ENCODE measurements at places on chromosomes 13 and 19.

GRCh38 chr19:43818500-43818899, 8.6 kb upstream of the ZNF283 start:
- no peak for ATAC-seq

DNA sequence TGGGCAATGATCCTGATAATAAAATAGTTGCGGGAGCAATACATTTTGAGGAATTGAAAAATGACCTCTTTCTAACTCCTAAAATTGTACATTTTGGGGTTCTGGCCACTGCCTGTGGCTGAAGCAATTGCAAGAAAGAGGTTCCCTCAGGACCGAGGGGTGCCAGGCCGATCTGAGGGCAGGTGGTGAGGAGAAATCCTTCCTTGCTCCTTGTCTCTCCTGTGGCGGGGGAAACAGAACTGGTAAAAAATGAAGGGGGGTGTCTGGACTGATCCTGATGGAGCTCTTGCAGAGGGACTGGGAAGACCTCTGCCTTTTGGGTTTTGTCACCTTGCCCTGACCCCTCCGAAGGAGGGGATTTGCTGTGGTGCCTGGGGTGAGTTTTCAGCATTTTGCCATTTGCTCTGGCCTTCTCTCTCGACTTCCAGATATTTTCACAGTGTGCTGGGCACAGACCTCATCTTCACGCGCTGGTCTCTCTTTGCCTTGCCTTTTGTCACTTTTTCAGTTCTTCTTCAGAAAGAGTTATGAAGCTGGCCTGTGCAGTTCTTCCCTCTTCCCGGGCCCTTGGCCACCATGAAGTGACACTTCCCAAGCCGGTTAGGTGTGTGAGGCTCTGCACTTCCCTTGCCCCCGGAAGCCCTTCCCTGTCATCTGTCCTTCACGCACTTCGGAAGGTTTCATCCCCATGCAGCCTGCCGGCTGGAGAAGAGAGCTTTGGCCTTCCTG, 22.2 kb downstream of the NFIX start:
- ATAC-seq, result no peak

DNA sequence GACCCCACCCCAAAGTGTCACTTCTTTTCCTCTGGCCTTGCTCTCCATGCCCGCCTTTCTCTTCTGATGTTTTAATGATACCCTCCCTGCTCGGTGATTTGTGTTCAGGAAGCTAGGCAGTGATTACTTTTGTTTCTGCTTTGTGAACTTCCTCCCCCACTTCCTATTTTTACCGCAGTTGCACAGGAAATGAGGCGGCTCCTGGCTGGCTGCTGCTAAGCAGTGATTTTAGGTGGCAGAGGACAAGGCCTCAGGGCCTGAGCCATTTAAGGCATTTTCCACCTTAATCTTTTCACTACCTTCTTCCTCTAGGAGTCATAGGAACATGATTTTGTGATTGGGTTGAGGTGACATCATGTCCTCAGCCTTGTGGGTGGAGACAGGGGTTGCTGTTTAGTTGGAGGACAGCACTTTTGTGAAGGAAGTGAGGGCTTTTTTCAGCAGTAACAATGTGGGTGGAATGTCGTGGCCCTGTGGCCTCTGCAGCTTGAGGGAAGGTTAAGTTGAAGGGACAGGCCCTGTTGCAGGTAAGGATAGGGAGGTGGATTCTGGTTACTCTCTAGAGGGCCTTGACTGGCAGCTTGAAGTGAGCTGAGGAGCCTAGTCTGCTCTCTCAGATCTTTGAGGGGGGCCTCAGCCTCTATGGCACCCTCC, 15.7 kb downstream of the GARRE1 start:
- ATAC-seq, result no peak

DNA sequence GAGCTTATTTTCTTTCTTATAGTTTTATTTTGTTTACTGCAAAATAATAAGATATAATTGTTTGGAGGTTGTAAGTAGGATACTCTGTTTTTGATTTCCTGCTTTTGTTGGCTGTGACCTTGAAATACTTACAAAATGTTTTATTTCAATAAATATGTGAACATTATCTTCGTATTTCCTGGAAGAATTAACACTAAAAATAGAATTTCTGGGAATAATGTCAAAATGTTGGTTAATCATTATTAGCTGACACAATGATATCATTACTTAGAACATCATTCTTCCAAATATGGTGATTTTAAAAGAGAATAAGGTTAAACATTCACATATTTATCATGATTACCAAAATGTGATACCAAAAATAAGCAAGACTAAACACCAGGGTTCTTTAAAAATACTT, 1148.6 kb upstream of the PRR20A start:
- no peak for ATAC-seq

DNA sequence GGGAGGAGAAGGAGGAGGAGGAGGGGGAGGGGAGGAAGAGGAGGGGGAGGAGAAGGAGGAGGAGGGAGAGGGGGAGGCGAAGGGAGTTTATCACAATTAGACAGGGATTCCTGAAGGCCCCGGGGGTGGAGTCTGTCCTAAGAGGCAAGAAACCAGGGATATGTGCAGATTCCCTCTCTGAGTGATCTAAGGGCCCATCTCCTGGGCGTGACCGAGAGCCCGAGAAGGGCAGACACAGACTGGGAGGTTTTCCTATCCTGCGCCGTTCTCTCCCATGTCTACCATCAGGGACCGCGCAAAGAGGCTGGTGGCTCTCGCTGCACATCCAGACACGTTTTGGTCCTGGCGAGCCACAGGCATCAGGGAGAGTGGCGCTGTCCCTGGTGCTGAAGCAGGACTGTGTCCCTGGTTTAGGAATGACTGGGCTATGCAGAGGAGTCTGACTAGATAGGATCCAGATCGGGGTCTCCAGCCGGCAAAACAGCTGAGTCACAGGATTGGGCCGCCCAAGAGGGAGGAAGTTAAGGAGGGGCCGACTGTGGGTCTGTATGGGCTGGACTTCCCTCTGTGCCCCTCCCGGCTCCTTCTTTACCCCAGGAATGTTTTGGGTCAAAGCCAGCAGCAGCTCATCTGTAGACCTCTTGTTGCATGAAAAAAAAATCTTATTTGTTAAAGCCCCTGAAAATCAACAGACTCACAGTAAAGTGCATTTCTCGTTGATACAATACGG, 17.9 kb upstream of the ZNF175 start:
- peak; percentile 81 for ATAC-seq

DNA sequence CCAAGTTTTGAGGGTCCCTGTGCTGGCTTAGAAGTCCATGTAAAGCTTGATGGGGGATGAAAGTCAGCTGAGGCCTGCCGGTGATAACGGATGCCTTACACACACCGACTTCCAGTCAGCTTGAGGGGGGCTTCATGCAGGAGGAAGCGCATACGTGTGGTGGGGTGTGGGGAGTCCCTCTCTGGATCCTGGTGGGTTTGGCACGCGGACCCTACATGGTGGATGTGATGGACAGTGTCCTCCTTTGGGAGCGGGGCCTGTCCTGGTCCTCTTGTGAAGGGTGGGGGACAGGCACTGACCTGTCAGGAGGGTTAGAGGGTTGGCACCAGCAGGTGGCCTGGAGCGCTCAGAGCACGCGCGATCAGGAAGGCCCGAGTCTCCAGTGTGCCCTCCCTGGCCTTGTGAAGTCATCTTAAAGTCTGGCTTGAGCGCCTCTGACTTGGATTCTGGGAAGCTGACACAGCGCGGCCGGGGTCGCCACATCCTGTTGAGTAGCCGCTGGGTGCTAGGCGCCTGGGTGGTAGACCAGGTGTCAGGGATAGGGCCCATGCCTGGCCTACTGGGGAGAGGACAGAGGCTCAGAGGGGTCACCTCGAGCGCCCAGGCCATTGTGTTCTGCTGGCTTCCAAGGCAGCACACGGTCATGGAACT, 2.9 kb downstream of the DAZAP1 start:
- no peak for ATAC-seq

DNA sequence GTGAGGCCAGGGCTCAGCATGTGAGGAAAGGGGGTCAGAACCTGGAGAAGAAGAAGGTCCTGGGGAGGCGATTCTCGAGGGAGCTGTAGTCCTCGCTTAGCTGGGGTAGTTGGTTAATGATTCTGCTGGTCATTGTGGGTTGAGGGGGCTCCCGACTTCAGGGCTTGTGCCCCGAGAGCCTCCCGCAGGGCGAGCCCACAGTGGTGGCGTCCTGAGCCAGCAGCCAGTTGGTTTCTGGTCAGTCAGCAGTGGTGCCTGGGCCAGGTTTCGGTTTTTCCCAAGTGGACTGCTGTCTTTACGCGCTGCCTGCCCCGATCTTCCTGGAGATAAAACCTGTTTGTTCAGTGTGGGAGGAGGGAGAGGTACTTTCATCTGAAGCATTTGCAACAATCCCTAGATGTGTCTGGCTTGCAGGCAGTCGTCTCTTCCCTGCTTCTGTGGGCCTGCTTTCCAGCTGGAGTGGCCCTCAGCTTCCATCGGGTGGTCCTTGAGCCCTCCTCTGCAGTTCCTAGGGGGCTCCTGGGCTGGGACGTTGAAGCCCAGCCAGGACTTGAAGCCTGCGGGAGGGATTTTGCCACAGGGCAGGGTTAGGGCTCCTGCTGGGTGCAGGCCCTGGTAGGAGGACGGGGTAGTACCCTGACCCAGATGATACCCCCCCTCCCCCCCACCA, 3.2 kb downstream of the PTBP1 start:
- no peak for ATAC-seq

- ATAC-seq, result no peak
These were observed at the start of gene GFY for GRCh38 chr19:49425178-49425577. Gene GFY, plus strand, starts transcription at chr19:49425388. Its CDS starts 1,043 bp downstream, at chr19:49426431.

DNA sequence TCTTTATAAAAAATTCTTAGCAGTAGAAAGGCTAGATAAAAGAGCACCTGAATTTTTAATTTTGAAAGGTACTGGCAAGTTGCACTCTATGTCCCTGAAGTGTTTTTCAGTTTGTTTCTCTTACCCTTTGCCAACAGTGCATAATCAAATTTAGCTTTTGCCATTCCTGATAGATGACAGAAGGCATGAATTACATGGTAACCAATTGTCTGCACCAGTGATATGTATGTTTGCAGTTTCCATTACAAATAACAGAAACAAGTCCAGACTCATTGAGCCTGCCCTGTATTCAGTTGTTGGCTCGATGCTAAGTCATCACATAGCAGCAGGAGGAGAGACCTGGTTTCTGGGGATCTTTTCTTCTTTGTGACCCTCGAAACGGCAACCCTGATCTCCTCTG, 309.8 kb downstream of the DNAJC15 start:
- no peak for ATAC-seq

- ATAC-seq, result no peak
These were observed 7.7 kb upstream of the LRFN3 start for GRCh38 chr19:35928507-35928906.

DNA sequence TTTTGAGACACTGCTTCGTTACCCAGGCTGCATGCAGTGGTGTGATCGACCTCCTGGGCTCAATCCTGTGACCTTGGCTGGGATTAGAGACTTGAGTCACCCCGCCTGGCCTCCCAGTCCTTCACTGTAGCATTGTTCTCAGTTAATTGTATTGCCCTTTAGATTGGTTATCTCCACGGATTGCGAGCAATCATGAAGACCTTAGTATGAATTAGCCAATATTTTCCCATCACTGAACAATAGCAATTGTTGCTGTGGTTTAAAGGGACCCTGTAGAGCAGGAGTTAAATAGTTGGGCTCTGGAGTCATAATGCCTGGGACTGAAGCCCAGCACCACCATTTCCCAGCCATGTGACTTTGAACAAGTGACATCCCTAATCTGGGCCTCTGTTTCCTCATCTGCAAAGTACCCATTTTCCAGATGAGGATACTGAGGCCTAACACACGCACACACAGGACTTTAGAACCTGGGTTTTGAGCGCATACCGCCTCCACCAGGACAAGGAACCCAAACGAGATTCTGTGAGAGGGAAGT, 8.4 kb downstream of the PPP1R14A start:
- no peak for ATAC-seq

DNA sequence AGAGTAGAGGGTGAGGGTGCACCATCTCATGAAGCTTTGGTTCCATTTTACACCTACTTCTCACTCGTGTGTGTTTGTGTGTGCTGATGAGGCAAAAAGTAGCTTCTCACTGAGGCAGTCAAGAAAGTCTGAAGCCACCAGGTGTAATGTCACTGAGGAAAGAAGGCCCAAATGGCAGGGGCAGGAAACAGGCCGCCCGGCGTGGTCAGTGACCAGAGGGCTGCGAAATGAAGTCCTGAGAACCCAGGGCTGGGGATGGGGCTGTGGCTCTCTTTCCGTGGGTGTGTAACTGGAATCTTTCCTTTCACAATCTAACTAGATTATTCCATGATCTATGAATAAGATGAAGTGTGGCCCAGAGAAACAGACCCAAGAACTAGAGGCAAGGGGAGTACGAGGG, 25.5 kb upstream of the TFDP1 start:
- no peak for ATAC-seq

- no peak for ATAC-seq
These were observed 22.8 kb downstream of the ERICH6B start for GRCh38 chr13:45592758-45593157.

GRCh38 chr13:73940098-73940497, 194.1 kb downstream of the KLF12 start:
- no peak for ATAC-seq

DNA sequence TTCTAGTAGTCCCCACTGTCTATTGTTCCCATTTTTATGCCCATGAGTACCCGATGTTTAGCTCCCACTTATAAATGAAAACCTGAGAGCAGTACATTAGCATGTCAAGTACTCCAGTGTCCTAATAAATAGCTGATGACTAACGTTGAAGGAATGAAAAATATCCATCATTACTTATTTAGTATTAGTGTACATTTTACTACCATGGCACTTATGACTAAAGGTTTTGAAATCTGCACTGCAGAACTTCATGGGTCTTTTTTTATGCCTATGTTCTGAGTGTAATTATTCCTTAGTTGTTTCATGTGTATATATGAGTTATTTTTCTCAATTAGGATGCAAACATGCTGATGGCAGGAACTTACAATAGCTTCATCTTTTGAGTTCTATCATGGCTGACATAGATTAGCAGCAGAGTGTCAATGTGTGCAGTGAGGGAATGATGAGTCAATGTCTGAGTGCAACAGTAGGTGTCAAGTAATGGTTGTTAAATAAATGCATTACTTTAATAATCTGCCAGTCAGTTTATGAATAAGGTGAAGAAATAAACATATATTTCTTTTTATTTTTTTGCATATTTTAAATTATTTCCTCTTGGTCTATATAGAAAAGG, 188.4 kb downstream of the ITGBL1 start:
- ATAC-seq, result no peak

DNA sequence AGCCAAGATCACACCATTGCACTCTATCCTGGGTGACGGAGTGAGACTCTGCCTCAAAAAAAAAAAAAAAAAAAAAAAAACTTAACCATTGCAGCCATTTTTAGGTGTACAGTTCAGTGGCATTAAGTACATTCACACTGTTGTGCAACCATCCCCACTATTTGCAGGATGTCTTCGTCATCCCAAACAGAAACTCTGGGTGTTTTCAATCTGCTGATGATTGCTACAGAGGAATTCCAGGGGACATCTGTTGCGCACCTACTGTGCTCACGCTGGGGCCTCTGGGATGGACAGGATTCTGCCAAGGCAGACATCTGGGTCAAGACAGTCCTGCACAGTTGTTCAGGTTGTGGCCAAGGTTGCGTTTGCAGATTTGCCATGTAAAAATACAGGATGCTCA, 2.4 kb upstream of the APOC4 start:
- ATAC-seq, result no peak

DNA sequence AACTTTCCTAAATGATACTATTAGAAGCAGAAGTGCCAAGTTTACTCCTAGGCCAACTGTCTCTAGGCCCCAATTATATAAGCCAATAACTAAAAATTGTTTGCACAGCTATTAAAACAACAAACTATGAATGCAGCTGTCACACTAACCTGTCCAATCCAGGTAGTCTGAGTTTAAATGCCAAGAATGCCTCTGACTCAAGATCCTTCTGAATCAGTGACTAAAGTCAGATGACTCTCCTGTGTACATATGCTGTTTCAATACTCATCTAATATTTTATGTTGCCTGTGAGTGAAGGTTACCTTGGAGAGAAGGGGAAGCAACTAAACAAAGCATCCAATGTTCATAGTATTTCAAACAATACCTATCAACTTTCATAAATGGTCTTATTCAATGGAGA, 257.0 kb downstream of the ENOX1 start:
- no peak for ATAC-seq

Measured in motor neuron (in vitro differentiated cells).